Aortic smooth muscle cell (primary cell): ENCODE measurements at places on chromosomes 2 and 18. TPM values are rescaled to one million over a fixed set of nuclear protein-coding genes. Genes with fewer than 3 reads are reported as not detected.

The POTEJ gene
- not detected in 2 replicates for total RNA-seq

The DSC2 gene
- under 0.01 TPM in 1 of 2 replicates, not detected in the other for total RNA-seq

The ASB18 gene
- total RNA-seq, result not detected in 2 replicates

The ZNF892 gene
- 2.2 and 3.0 TPM in 2 replicates for total RNA-seq

The HDLBP gene
- total RNA-seq, result 1,359 and 1,448 TPM in 2 replicates

The DGUOK gene
- total RNA-seq, result 39.1 and 48.6 TPM in 2 replicates

The E2F6 gene
- total RNA-seq, result 8.2 and 9.2 TPM in 2 replicates

The FHOD3 gene
- 0.92 and 2.3 TPM in 2 replicates for total RNA-seq

The CDH20 gene
- total RNA-seq, result not detected in 2 replicates

The PARD3B gene
- total RNA-seq, result 6.2 and 9.6 TPM in 2 replicates

The APCDD1 gene
- total RNA-seq, result 0.79 and 4.4 TPM in 2 replicates

The EPG5 gene
- total RNA-seq, result 29.9 and 36.7 TPM in 2 replicates

The GAREM1 gene
- 1.8 and 2.5 TPM in 2 replicates for total RNA-seq

The UGT1A9 gene
- total RNA-seq, result not detected in 2 replicates

The FBXO41 gene
- total RNA-seq, result 0.06 and 0.40 TPM in 2 replicates

The SIX3 gene
- total RNA-seq, result not detected in 2 replicates
